Stimulated activated naive CD4-positive, alpha-beta T cell (primary cell): ENCODE measurements at places on chromosomes 12 and 14.

GRCh38 chr12:124488520-124488919 lies 78.9 kb downstream of the NCOR2 start:
- DNase-seq = no peak

- DNase-seq = no peak
Measured at GRCh38 chr14:95216008-95216407, 58.7 kb upstream of the DICER1 start.

- DNase-seq = no peak
Measured at GRCh38 chr14:77364146-77364545, 12.7 kb downstream of the TMED8 start.

DNA sequence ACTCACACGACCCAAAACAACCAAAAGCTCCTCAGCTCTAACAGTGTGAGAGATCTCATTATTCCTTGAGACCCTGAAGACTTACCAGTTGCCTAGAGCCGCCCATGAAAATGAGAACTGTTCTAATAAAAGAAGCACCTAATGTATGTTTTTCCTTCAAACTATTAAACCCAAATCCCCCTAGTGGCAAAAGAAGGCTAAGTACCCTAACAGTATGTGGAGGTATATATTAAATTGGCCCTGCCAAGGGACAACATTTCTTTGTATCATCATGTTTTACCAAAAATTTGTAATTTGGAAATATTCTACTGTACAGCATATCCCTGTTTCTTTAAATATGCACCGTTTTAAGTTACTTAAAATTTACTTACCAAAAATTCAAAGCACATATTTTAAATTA lies 38.0 kb upstream of the PPFIA2 start:
- no peak for DNase-seq

- no peak for DNase-seq
Measured at GRCh38 chr14:24938593-24938992, 111.4 kb downstream of the STXBP6 start.

DNA sequence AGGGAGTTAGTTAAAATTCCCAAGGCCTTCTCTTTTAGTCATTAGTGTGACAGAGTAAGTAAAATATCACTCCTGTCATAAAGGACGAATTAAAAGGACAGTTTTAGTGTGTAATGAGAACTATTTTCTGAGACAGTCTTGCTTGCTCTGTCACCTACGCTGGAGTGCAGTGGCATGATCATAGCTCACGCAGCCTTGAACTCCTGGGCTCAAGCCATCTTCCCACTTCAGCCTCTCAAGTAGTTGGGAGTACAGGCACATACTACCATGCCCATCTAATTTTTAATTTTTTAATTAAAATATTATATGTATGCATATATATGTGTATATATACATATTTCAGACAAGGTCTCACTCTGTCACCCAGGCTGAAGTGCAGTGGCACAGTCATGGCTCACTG lies 17.2 kb downstream of the KLC1 start:
- DNase-seq = no peak

GRCh38 chr14:80364274-80364673 lies 153.0 kb upstream of the DIO2 start:
- no peak for DNase-seq

DNA sequence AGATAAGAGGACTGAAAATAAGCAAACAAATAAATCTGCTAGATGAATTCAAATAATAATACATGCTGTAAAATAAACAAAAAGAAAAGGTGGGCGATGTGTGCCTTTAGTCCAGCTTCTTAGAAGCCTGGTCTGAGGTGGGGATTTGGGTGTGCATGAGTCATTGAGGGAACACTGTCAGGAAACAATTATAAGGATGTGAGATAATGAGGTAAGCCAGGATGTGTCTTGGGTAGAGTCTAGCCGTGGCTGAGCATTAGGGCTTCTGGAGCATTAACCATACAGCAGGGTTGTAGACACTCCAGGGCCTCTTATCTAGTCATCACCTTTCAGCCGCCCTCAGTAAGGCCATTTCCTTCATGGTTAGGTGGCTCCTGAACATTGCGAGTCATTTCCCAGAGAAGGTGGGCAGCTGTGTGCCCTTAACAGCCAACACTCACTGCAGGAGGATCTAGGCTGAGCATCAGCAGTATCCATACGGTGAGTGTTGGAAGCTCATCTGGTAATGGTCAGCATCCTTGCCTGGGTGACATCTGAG lies 405.6 kb downstream of the GLT1D1 start:
- no peak for DNase-seq

DNA sequence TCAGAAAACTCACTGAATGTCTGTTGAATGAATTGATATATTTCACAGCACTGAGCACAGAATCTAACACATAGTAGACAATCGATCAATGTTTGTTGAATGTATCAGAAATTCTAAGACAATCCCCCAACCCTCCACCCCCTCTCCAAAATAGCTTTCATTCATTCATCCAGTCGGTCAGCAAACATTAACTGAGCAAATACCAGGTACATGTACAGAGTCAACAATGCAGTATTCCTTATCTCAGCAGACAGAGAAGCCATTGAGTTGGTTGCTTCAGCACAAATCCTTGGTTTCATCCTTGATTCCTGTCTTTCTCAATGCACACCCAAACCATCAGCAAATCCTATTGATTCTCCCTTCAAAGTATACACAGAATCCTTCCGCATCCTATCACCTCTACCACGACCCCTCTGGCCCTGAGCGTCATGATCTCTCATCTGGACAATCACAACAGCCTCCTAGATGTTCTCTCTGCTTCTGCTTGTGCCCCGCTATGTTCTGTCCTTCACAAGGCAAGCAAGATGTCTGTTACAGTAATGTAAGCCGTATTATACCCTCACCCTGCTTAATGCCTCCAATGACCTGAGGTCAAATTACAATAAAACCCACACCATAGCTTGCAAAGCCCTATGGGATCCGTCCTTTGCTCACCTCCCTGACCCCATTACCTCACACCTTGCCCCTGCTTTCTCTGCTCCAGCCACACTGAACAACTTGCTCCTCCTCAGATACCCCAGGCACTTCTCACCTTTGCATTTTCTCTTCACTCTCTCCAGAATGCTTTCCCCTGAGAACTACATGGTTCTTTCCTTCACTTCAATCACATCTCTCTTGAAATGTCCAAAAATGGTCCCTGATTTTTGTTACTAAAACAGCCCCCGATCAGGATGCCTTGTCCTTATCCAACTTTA lies 738.1 kb upstream of the TBX3 start:
- no peak for DNase-seq

GRCh38 chr14:32593290-32593942 lies 264.3 kb downstream of the AKAP6 start:
- no peak for DNase-seq

DNA sequence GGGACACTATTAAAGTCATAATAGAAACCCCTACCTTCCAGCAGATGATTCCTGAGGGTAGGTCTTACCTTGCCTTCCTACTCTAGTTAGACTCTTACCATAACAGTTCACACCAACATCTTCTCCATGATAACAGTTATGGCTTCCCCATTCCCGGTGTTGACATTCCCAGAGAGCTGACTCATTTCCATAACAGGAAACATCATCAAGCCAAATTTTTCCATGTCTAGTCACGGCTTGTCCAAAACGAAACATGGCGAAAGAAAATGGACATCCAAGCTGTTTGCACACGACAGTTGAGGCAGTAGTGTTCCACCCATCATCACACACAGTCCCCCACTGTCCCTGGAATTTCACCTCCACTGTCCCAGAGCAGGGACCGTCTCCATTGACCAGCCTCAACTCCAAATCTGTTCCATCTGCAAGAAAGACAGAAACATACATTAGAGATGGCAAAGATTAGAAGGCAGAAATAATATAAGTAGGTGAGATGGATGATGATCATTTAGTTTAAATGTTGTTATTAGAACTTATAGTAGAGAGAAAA lies 10.6 kb downstream of the CD163L1 start:
- no peak for DNase-seq

DNA sequence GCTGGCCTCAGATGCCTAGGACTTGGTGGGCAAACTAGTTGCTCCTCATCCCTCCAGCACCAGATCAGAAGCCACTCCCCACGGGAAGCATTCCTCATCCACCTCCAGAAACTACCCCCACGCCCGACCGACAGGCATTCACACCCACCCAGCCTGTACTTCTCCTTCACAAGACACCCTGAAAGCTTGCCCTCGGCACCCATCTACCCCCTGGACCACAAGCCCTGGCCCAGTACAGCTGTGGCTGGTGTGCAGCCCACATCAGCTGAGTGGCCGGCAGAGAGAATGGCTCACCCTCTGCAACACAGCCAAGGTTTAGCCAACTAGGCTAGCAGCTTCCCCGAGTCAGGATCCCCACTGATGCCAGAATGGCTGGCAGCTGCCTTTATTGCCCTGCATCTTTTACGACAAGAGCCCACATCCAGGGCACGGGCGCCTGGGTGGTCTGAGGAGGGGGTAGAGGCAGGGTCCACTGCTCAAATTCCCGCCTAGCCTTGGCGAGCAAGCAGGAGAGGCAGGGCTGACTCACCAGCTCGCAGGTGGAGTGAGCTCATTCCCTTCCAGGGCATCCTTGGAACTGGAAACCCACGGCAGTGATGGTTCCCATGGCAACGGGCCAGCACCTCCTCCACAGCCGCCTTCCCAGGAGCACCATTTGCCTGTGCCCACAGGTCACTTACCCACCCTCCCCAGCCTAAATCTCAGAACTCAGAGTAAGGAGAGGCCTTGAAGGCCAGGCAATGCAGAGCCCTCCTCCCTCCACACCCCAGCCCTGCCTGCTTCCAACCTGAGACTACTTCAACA lies 17.1 kb downstream of the ACTN1 start:
- no peak for DNase-seq

GRCh38 chr14:72557671-72558070 lies 336.2 kb downstream of the DPF3 start:
- no peak for DNase-seq

DNA sequence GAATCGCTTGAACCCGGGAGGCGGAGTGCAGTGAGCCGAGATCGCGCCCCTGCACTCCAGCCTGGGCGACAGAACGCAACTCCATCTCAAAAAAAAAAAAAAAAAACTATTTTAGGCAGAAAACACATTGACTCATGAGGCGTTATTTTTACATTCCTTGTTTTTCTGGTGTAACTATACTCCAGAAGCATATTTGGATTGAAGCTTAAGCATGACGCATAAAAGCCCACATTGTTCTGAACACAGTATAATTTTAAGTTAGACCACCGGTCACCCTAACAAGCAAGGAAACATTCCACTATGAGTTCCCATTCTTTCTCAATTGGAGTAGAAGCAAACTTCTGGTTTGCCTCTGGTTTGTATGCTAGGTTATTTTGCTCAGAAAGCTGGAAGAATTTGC lies 173.0 kb downstream of the MYRFL start:
- no peak for DNase-seq

DNA sequence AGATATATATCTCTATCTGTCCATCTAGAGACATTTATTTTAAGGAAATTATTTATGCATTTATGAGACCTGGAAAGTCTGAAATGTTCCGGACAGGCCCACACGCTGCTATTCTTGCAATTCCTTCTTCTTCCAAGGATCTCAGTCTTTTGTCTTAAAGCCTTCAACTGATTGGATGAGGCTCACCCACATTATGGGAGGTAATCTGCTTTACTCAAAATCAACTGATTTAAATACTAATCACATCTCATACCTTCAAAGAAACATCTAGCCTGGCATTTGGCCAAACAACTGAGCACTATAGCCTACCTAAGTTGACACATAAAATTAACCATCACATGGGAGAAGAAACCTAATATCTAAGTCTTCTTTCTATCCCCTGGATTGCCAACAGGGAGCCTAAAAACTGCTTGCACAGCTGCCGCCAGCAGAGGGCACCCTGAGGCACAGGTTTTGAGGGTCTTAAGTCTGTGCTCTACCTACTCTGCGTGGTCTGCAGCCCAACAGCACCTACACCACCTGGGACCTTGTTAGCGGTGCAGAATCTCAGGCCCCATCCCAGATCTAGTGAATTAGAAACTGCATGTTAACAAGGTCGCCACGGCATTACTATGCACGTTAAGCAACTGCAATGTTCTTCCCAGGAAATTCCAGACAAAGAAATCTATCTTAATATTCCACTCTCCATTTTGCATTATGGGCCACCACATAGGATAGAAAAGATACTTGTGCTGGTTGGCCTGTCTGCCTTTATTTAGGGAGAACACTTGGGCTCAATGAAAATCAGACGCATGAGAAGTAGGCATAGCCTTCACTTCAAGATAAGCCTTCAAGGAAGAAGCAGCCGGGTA lies 249.7 kb downstream of the FOXG1 start:
- no peak for DNase-seq
